ENCODE measurements at places on chromosomes 11 and 22.

GRCh38 chr11:126968915-126969314 lies 31.7 kb downstream of the KIRREL3 start:
- no peak for ATAC-seq

GRCh38 chr11:57457643-57458023 lies 2.7 kb upstream of the RTN4RL2 start:
- no peak for ATAC-seq

- no peak for ATAC-seq
Measured at GRCh38 chr22:46062971-46063631, 86.1 kb upstream of the WNT7B start.

GRCh38 chr22:35837101-35837727 lies 119.5 kb downstream of the APOL5 start:
- ATAC-seq: no peak

DNA sequence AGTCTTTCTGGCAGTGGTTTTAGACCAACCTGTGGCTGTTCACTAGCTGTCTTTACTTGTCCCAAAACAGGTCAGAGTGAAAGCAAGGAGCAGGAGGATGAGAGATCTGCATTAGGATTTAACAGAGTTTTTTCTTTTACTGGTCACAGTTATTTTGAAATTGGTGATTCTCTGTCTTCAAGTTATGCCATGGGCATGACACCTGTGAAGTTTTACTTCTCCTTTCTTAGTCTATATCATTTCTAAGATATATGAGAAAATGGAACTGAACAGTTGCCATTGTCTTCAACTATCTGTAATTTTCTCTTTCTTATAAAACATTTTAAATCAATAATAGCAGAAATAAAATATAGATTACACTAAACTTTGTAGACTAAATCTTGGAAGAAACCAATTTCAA lies 60.6 kb downstream of the TRPC6 start:
- no peak for ATAC-seq

DNA sequence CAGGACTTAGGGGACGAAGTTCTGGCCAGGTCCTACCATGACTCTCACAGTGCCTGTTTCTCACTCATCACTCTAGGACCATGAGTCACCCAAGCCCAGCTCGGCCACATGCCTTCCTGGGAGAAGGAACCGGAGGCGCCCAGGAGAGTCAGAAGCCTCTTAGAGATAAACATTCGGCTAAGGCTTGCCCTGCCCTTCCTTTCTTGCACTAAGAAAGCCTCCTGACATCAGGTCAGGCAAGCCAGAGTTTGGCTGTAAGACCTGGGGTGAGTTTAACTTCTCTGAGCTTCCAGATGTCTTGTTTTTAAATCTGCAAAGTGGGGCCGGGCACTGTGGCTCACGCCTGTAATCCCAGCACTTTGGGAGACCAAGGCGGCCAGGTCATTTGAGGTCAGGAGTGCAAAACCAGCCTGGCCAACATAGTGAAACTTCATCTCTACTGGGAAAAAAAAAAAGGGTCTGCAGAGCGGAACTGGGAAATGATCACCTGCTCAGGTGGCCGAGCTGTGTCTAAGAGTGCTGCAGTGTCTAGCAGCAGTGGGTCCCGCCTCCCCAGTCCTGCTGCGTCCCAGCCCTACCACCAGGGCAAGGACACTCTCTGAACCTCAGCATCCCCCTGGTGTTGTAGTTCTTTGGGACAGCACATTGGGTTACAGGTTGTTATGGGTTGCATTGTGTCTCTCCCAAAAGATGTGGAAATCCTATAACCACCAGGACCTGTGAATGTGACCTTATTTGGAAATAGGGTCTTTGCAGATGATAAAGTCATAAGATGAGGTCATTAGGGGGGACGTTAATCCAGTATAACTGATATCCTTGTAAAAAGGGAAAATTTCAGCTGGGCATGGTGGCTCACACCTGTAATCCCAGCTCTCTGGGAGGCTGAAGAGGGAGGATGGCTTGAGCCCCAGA lies 1.8 kb upstream of the CARS1 start:
- ATAC-seq: no peak

DNA sequence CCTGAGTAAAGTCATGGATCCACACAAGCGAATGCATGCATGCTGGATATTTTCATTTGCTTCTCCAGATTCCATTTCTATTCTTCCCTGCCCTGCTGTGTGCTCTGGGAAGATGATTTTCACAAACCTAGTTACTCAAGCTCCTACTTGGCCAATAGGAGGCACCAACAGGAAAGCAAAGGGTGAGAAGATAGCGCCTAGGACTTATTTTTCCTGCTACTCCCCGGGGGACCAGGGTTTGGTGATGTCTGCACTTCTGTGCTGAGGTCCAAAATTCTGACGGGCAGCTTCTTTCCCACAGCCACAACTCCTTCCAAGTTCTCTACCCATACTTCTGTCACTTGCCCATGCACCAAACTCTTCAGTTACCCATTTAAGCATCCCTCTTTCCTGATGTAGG lies 509.3 kb upstream of the TENM4 start:
- no peak for ATAC-seq

- no peak for ATAC-seq
Measured at GRCh38 chr22:39665229-39665628, 94.7 kb downstream of the CACNA1I start.

DNA sequence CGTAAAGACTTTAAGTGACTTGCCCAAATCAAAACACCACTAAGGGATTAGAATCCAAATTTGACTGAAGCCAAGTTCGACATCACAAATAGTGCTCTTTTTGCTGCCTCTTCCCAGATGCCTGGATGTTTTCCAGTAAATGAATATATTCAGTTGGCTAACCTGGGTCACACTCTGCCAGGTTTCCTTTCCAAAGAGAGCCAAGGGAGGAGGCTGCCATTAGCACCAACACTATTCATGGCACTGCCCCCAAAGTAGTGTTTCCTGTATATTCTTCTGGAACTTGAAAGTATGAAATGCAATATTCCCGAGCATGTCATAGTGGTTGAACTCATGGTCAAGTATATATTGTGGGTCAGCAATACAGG lies 219.3 kb upstream of the UBASH3B start:
- ATAC-seq: no peak

DNA sequence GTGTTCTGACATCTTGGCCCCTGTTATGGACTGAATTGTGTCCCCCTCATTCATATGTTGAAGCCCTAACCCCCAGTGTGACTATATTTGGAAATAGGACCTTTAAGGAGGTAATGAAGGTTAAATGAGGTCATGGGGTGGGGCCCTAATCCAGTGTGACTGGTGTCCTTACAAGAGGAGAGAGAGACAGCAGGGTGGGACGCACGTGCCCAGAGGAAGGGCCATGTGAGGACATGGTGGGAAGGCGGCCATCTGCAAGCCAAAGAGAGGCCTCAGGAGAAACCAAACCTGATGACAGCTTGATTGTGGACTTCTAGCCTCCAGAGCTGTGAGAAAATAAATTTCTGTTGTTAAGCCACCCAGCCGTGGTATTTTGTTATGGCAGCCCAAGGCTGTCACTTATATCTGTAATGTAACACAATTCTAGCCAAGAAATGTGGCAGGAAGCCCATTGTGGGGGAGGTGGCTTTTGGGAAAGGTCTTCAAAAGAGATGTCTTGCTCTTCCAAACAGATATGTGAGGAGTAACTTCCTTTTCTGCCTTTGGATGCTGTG lies 23.7 kb downstream of the SLC22A6 start:
- ATAC-seq: no peak

- no peak for ATAC-seq
Measured at GRCh38 chr11:43582863-43583462, 97.6 kb upstream of the HSD17B12 start.

DNA sequence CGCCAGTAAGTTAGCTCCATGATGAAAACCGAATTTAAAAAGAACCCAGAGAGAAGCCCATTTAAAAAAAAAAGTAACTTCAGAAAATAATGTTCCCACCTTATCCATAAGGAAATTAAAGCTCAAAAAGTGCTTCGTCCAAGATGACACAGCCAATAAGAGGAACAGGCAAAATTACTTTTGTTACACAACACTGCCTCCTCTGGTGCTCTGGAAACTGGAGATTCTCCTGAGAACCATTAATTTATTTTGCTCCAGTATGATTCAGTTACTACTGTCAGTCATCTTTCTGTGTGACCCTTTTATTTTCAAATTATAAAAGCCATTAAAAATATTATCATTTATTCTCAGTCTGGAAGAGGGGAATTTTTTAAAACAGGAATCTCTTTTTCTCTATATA lies 2.0 kb downstream of the IFT27 start:
- ATAC-seq: no peak

- no peak for ATAC-seq
Measured at GRCh38 chr11:119479685-119480275, 56.8 kb upstream of the THY1 start.

DNA sequence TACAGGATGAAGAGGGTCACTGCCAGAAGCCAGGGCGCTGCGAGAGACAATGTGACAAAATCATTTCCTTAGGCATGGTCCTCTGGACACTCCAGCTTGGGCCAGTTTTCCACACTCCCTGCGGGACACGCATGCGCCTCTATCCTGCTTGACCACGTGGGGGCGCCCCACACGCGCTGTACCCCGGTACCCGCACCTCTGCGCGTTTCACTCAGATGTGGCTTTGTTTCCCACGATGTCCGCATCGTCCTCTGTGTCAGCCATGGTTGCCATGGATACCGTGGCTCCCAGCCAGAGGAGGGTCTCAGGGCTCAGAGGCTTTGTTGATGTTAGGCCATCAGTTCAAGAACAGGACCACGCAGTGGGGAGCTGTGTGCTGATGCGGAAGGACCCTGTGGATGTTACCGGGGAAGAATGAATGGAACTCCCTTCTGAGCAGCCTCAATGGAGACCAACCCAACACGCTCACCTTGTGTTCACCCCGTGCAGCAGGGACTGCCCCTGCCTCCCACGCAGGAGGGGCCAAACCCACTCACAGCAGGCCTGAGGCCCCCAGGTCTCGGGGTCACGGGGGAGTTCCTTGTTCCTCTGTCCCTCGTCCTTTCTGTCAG lies 101.1 kb upstream of the SLC22A12 start:
- ATAC-seq: no peak

DNA sequence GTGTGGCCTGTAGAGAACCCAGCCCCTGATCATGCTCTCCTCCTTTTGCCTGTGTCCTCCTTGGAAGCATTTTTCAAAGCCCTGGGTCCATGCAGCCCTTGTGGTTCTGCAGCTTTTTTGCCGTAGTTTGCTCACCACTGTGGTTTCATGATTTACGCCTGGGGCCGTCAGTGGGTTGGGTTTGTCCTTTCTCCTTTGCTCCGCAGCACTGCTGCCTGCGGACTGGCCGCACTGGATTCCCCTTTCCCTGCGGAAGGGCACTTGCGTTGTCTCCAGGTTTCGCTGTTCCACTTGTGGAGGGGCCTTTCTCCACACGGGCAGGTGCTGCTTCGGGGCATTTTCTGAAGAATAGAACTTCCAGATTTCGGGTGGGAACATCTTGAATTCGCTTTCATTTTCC lies 1260.9 kb downstream of the BRD1 start:
- ATAC-seq: no peak

- no peak for ATAC-seq
Measured at GRCh38 chr22:46776876-46777608, 14.6 kb downstream of the TBC1D22A start.

DNA sequence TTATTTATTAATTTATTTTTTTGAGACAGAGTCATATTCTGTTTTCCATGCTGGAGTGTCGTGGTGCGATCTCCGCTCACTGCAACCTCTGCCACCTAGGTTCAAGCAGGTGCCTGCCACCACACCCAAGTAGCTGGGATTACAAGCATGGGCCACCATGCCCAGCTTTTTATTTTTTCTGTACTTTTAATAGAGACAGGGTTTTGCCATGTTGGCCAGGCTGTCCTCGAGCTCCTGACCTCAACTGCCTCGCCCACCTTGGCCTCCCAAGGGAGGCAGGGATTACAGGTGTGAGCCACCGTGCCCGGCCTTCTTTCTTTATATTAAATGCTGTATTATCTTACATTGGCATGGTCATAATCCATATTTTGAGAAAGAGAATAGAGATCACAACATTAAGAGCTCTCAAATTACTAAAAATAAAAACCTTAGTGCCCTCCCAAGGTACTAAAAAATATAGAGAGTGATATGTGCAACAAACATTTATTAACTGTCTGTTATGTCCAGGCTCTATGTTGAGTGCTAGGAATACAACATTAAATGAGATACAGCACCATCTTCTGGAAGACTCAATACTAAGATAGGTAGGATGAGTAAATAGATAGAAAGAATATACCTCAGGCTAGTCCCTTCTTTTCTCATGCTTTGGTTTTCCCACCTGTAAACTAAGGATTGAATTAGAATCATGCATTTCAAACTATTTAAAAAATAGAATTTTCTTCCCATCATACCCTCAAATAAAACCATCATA lies 84.1 kb downstream of the BBOX1 start:
- ATAC-seq: no peak

- no peak for ATAC-seq
Measured at GRCh38 chr11:44765026-44765595, 38.3 kb downstream of the TSPAN18 start.

- no peak for ATAC-seq
Measured at GRCh38 chr11:19436932-19437331, 196.2 kb upstream of the E2F8 start.

GRCh38 chr11:66877588-66878385 lies 20.9 kb downstream of the LRFN4 start:
- no peak for ATAC-seq

DNA sequence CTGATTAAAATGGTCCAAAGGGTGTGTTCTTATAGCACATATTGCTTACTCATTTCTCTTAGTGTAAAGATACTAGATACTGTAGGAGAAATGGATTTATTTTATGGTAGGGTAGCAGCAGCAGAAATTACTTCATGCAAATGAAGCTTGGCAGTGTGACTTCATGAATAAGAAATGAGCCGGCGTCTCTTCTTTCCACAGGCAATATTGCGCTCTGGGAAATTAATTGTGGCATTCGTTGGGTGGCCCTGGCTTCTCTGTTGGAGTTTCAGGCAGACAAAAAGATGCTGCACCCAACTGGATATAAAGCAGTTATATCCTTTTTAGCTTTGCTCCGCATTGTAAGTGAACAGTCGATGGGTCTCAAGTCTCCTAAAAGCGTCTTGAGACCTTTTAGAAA lies 211.0 kb upstream of the NAV2 start:
- ATAC-seq: no peak

- ATAC-seq: no peak
Measured at GRCh38 chr11:123517559-123518364, 87.7 kb downstream of the GRAMD1B start.

DNA sequence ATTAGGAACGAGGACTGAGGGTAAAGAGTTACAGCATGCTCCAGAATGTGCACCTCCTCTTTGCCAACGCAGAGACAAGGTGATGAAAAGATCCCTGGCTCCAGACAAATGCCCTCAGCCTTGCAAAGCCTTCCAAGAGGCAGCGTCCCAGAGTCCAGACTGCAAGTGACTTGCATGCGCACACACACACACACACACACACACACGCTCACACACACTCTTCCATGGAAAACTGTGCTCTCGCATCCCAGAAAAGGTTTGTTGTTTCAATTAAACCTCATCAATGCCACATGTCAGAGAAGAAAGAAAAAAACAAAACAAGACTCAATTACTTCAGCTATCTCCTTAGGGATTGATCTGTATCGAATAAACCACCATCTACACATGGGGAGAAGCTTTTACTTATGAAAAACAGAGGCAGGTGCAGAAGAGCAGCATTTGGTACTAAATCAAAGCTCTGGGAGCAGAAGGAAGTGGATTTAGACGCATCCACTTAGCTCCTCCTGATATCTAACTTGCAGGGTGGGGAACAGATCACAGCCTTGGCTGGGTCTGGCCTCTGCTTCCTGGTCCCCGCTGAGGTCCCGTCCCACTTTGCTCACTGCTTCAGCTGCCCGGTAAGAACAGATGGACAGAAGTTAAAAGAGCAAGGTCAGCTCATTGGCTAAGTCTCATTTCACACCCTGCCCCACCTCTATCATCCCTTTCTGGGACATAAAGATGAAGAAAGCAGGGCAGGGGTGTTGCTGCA lies 249.8 kb upstream of the BLID start:
- ATAC-seq: no peak

Data from gastroesophageal sphincter (tissue), 4 donors.